NCI-H460 (cell line): ENCODE measurements at places on chromosomes 3 and 15. TPM values are rescaled to one million over a fixed set of nuclear protein-coding genes. Genes with fewer than 3 reads are reported as not detected.

- DNase-seq, result no peak
These were observed 1.7 kb upstream of the RBP2 start for GRCh38 chr3:139477710-139478640.

GRCh38 chr3:186653984-186654383 lies 11.8 kb upstream of the HRG start:
- peak; percentile 4 for DNase-seq

GRCh38 chr15:53390549-53390948 lies 368.9 kb downstream of the WDR72 start:
- no peak for DNase-seq

DNA sequence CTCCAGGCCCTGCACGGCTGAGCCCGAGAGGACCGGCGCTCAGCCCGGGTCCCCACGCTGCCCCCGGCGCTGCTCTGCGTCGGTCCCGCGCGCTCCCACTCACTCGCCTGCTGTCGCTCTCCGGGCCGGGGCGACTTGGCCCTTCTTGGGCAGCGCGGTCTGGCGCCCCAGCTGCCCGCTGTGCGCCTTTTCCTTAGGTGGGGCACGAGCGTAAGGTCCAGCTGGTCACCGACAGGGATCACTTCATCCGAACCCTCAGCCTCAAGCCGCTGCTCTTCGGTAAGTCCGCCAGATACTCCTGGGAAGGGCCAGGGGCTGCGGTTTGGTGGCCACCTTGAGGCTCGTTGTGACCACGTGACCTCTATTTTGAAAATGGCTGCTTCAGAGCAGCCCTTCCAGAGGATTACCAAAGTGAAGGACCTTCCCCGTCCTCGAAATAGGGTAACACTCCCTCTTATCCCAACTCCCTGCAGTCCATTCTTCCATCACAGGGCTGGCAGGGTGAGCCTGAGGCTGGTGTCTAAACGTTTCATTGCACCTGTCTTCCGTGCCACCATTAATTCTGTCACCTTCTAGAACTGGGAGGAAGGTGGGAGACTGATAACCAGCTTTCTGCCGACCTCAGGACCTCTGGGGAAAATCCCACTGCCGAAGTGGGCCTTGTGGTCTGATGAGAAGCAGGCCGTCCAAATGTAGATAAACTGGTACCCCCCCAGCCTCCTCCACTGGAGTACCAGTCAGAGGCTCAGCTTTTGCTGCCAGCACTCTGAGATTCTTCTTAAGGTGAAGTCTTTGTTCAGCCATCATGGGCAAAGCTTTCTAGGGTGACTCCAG lies 812 bp downstream of the P4HTM start:
- DNase-seq, result no peak

Gene SCG3
- total RNA-seq, result not detected in 2 replicates

GRCh38 chr3:193620057-193620456 lies 27.0 kb downstream of the OPA1 start:
- DNase-seq, result no peak

Gene EBLN2
- 2.7 and 3.4 TPM in 2 replicates for total RNA-seq

Gene COL6A5
- not detected in 2 replicates for total RNA-seq

GRCh38 chr3:42406727-42407450 lies 3.5 kb downstream of the LYZL4 start:
- DNase-seq, result no peak

- no peak for DNase-seq
These were observed 129.1 kb downstream of the RAP2B start for GRCh38 chr3:153291059-153291685.

Gene LRRK1
- 0.63 and 1.3 TPM in 2 replicates for total RNA-seq

DNA sequence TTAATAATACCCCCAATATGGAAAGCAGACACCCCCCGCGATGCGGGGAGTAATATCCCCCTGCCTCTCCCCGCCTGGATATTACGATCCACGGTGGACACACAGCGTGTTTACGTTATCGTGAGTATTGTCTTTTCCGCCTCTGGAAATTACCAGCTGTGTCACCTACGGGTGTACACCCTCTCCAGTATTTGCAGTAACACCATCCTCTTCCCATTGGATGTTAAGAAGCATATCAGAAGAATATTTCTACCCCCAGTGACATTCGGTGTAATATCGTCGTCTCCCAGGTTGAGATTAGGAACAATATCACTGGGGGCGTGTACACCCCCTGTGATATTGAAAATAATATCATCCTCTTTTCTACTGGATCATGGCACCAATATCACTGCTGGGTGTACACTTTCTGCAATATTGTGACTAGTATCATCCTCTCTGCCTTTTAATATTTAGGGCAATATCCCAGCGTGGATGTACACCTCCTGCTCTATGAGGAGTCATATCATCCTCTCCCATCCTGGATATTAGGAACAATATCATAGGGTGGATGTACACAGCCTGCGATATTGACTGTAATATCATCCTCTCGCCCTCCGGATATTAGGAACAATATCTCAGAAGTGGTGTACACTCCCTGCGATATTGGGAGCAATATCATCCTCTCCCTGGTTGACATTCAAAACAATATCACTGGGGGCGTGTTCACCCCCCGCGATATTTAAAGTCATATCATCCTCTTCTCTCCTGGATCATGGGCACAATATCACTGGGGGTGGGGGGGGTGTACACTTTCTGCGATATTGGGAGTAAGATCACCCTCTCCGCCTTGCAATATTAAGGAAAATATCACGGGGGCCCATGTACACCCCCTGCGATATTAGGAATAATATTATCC lies 20.3 kb upstream of the BMF start:
- DNase-seq, result no peak

Gene CNTN6
- total RNA-seq, result 0.17 and 0.46 TPM in 2 replicates
